ENCODE measurements at places on chromosomes 5 and 9.

GRCh38 chr9:33315371-33315770 lies 25.1 kb downstream of the NFX1 start:
- no peak for DNase-seq

- DNase-seq: no peak
These were observed 100.6 kb downstream of the HACD4 start for GRCh38 chr9:20930836-20931235.

- no peak for DNase-seq
These were observed 176.7 kb upstream of the RAD23B start for GRCh38 chr9:107106416-107106815.

GRCh38 chr5:51395666-51396356 lies 12.6 kb downstream of the ISL1 start:
- no peak for DNase-seq

GRCh38 chr9:69391487-69391886 lies 66.5 kb downstream of the ENTREP1 start:
- no peak for DNase-seq

DNA sequence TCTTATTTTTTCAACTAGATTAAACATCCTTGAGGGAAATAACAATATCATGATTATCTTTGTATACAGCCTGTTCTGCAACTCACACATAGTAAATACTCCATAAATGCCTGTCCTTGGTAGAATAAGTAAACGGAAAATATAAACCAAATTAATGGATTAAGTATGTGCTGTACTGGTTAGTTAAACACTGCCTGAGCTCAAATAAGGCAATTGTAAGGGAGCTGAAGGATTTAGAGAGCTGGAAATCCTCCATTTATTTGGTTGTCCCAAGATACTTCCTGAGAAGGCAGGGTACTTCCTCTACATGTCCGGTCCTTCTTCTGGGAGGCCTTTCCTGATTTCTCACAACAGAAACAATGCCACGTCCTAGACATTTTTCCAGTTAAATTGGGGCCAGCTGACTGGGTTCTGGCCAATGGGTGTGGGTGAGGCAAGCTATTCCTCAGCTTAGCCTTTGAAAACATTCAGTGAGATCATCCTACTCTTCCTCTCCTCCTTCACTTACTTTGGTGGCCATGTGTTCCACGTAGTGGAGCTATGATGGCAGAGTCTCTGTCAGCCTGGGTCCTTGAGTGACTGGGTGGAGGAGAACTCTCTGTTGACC lies 8.5 kb upstream of the C1QTNF3 start:
- no peak for DNase-seq

DNA sequence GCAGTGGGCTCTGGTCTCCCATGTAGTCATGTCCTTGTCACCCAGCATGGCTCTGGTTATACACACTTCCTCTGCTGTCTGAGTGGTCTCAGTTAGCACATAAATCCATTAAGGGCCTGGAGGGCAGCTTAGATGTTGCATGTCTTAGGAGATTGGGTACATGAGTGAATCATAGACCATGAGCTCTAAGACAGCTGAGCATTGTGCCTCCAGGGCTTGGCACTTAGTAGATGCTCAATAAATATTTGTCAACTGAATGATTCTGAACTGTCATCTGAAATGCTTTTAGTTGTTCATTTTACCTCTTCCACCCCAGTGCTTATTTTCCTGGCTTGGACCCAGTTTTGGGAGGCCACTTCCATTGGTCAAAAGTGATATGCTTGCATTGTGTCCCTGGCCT lies 135.6 kb downstream of the BOD1 start:
- DNase-seq: no peak

DNA sequence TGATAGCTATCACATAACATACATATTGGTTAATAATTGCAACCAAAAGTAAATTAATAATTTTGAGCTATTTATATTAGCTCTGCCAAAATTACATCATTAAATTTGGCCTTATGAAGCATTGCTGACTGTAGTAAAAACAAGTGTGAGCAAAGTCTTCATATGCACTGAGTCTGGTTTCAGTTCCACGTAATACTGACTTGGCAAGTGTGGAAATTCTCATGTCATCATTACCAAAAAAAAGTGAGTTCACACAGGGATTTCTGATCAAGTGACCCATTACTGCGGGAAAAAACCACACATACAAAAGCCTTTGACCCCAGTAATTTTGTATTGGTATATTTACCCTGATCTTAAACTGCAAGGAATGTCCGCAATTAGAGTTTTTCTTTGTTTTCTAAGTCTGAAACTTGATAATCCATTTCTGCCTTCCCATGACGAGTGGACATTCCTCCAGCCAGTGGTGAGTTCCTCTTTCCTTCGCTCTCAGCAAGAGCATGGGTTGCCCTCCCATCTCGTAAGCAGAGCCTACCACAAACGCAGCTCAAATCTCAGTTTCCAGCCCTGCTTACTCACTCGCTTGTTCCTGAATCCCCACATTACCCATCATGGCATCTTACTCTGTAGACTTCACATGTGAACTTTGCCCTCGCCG lies 220.2 kb upstream of the DMRT1 start:
- DNase-seq: no peak

DNA sequence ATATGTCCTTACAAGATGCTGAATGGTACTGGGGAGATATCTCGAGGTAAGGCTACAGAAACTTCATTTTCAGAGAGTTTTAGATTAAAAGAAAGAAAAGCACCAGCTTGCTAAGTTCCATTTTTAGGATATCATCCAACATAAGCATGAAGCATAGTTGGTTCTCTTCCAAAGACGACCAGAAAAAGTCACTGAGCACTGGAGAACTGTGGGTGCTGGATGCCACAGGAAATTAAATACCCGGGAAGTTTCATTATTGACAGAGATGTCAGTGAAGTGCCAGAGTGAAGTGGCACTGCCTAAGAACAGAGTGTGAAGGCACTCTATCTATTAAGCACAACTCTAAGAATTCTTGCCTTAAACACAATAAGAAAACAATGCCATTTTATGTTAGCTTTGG lies 76.8 kb downstream of the PIK3R1 start:
- no peak for DNase-seq

DNA sequence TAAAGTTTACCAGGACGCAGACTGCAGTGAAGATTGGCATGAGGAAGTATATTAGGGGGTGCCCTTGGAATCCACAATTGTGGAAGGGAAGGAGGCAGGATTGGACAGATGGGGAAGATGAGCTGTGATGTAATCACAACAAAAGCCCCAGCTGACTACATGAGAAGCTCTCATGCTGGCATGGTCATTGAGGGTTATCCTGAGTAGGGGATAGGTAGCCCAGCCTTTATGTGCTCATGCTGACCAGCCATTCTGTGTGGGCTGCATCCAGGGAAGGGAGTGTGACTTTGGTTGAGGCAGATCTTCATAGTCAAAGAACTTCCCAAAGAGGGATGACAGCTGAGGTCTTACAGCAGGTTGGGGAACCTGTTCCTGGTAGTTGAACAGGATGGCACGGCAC lies 52.0 kb upstream of the RANBP6 start:
- DNase-seq: no peak

- DNase-seq: no peak
These were observed 9.5 kb upstream of the TIFAB start for GRCh38 chr5:135461481-135462151.

- DNase-seq: no peak
These were observed 30.6 kb upstream of the TMED7 start for GRCh38 chr5:115656404-115656803.

DNA sequence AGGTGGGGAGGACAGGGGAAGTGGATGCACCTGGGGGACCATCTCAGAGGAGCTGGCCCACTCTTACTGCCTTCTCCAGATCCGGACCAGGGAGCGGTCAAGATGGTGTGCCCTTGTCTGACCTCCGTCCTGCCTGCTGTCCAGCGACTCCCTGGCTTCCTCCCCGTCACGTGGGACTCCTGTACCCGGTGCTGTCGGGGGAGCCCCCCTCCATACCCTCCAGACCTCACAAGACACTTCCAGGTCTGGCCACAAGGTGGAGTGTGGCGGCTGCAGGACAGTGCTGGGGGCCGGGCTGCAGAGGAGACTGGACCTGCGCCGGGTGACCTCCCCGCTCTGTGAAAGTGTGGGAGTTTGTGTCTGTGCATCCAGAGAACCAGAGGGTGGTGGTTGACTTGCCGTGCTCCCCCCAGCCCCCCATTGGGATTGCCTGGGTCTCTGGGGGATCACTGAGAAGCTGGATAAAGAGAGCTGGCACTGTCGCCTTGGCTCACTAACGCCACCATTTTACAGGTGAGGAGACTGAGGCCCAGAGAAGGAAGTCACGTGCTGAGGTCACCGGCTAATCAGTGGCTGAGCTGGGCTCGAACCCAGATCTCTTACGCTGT lies 1.9 kb upstream of the CRB2 start:
- peak; percentile 65 for DNase-seq

GRCh38 chr9:7510199-7510598 lies 289.4 kb downstream of the DMAC1 start:
- DNase-seq: no peak

GRCh38 chr9:136698635-136699246 lies 11.5 kb upstream of the AGPAT2 start:
- DNase-seq: no peak

DNA sequence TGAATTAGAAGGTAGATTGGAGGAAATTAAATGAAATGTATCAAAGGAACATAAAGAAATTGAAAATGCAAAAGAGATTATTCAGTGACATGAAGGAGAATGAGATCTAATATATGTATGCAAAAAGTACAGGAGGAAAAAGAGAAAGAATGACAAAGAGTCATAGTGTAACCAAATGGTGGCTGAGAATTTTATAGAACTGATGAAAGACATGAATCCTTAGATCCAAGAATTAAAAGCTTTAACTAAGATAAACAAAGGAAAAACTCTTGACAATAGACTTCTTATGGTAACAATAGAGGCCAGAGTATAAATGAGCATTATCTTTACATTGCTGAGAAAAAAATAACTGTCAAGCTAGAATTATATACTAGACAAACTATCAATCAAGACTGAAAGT lies 505.4 kb upstream of the CD180 start:
- DNase-seq: no peak

DNA sequence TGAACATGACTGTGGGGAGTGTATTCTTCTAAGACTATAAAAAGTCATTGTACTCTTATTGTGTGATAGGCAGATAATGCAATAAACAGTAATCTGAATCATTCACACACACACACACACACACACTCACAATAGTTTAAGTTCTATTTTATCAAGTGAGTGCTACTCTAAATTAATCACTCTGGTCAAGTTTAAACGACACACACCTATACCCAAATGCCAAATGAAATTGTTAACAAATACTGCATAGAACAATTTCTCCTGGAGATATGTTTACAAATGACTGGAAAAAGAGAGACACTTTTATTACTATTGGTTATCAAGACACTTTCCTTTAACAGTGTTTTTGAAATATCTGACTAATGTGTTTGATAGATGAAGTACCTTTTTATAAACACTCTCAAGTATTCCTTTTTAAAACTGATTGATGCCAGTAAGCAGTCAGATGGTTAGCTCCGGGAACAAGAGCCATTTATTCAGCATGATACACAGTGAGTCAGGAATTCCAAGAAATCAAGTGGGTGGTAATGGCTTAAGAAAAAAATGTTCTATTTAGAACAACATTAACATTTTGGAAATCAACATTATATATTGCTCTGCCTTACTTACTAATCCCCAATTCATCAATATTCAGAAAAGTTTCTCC lies 521.6 kb upstream of the ST8SIA4 start:
- no peak for DNase-seq

DNA sequence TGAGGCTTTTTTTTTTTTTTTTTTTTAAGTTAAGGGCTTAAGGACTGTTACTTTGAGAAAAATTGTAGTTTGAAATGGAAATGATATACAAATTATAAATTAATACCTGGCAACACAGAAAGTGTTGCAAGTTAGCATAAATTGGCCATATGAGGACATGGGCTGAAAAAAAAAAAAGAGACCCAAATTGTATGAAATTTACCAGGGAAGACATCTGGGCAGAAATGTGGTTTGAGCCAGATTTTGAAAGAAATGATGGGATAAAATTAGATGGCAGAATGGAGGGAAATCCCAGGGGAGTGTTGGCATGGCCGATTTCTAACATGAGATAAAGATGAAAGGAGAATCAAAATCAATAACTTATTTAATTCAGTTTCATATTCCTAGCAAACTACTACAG lies 472.1 kb downstream of the CTNND2 start:
- no peak for DNase-seq

DNA sequence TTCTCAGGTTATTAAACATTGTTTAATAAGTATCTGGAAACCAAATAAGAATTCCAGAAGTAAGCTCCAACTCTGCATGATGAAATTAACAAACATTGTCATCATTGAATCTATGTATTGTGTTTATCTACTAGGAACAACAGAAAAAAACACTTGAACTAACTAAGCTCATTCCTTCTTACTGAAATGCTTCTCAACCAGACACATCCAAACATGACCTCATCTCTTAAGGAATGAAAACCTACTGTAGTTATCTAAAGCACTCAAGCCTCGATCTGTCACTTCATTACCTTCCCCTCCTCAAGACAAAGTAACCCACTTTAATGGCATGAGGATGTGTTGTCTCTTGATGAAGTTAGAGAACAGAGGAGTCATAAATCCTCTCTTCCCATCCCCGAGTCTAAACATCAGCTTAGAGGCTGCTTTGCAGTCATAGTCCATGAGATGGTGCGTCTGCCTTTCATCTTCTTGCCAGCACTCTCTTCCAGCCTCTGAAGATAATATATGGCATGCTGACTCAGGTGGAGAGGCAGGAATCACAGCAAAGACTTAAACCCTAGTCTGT lies 86.5 kb downstream of the CEMIP2 start:
- no peak for DNase-seq

- DNase-seq: no peak
These were observed 83.9 kb downstream of the NR2F1-AS1 start for GRCh38 chr5:93497096-93497495.

DNA sequence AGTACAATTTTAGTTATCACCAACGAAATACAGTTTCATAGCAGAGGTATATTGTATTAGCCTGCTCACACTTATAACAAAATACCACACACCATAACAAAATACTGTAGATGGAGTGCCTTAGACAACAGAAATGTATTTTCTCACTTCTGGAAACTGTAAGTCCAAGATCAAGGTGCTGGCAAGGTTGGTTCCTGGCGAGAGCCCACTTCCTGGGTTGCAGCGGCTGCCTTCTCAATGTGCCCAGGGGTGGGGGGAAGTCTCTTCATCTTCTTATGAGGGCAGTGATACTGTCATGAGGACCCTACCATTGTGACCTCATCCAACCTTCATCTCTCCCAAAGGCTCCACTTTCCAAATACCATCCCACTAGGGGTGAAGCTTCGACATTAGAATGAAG lies 30.5 kb upstream of the GADD45G start:
- no peak for DNase-seq

GRCh38 chr5:93602241-93603077 lies 19.4 kb downstream of the NR2F1 start:
- DNase-seq: no peak

DNA sequence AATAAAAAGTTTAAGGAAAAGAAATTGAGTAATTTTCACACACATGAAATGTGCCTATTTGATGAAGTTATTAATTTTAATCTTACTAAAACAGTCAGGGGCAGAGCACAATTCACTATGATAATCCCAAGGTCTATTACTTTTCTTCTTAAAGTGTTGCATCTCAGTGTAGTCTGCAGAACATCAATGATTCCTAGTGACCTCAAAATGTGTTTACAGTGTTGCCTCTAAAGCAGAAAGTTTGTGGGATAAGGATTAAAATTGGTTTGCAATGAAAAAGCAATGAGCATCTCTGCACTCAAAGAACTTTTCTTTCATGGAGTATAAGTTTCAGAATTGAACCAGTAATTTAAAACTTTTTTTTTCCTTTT lies 63.0 kb downstream of the CEP120 start:
- DNase-seq: no peak

- DNase-seq: no peak
These were observed 32.8 kb downstream of the PLAC8L1 start for GRCh38 chr5:146072595-146072994.

- no peak for DNase-seq
These were observed 205.0 kb upstream of the TAS2R1 start for GRCh38 chr5:9834871-9835770.

- no peak for DNase-seq
These were observed 37.0 kb downstream of the B4GALT1 start for GRCh38 chr9:33129886-33130881.
